ENCODE measurements at places on chromosomes 7 and 10.

- DNase-seq: no peak
Observed at GRCh38 chr7:2123360-2123759, 109.4 kb downstream of the MAD1L1 start.

GRCh38 chr7:159144758-159145489 is at the start of gene VIPR2:
TSS of gene VIPR2 (minus strand) at chr7:159144867. CDS start at chr7:159144771, 96 bp downstream.
- DNase-seq: peak; percentile 87

GRCh38 chr7:115060095-115060870 is 138.4 kb downstream of the MDFIC start:
- DNase-seq: no peak

DNA sequence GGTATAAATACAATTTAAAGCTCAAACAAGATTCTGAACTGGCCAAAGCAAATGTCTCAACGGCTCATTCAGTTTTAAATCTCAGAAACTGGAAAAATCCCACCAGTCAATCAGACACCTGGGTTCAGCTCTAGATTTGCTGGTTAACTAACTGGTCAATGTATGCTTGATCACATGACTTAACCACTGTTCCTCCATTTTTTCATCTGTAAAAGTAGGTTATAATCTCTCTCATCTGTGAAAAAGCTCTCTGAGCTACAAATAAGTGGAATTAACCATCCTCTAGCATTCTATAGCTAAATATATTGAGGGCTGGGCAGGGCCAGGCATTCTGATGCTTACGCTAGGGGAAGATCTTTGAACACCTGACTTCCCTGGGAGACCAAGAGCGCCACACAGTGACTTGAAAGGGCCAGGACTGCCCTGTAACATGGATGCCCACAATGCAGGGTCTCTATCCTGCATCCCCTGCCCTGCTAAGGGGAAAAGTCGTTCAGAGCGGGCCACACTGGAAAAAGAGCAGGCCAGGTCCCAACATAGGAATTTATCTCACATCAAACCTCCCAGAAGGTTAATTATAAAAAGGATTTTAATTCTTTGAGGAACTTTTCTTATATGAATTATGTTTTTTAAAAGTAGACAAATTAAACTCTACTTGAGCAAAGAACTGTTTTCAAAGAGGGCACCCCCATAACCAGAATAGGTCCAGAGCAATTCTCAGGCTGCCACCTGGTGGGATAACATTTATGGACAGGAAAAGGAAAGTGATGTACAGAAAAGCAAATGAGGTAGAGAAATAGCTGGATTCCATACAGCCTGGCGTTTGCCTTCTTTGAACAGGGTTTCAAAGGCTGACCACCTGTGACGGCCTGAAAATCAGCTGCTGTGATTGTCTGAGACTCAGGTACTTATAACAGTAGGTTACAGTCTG is 1.8 kb downstream of the RP9 start:
- DNase-seq: peak; percentile 90

- no peak for DNase-seq
Observed at GRCh38 chr10:121792198-121792597, 135.6 kb downstream of the ATE1 start.

- DNase-seq: no peak
Observed at GRCh38 chr10:35463878-35464277, 127.6 kb downstream of the CCNY start.

DNA sequence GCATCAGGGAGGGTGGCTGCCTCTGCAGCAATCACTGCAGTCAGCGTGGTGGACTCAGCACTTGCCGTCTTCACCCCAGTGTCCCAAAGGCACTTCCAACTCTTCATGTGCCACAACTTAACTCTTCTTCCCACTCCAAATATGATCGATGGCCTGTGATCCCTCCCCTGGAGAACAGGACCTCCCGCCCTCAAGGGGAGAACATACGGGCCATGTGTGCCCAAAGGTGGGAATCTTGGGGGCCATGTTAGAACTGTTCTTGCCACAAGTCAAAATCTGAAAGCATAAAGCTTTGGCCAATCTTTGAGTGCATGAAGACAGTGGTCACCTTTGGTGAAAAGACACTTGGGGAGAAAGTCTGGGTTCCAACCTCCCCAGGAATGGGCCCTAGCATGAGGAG is 368.5 kb upstream of the MGMT start:
- DNase-seq: no peak

- DNase-seq: peak; percentile 35
Observed at GRCh38 chr10:112182784-112183328, 709 bp downstream of the GPAM start.

GRCh38 chr10:13078912-13079775 is 20.8 kb upstream of the OPTN start:
- no peak for DNase-seq
